ENCODE measurements at places on chromosomes 5 and 9.

GRCh38 chr5:131081374-131081773 lies 83.7 kb downstream of the HINT1 start:
- no peak for DNase-seq

DNA sequence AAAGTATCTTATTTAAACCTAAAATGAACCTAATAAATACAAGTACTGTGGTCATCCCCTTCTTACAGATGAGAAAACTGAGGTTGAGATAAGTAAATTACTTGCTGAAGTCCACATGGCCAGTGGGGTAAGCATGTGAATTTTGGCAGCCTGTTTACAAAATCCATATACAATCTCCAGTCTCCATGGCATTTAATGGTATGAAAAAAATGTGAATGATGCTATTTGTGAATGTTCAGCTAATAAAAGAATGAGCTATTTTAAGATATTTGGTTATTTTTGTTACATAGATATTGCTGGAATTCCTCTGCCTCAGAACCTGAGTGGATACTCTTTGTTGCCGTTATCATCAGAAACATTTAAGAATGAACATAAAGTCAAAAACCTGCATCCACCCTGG lies 19.3 kb upstream of the GPR150 start:
- DNase-seq: no peak

GRCh38 chr9:18996211-18996610 lies 36.8 kb downstream of the SAXO1 start:
- no peak for DNase-seq

DNA sequence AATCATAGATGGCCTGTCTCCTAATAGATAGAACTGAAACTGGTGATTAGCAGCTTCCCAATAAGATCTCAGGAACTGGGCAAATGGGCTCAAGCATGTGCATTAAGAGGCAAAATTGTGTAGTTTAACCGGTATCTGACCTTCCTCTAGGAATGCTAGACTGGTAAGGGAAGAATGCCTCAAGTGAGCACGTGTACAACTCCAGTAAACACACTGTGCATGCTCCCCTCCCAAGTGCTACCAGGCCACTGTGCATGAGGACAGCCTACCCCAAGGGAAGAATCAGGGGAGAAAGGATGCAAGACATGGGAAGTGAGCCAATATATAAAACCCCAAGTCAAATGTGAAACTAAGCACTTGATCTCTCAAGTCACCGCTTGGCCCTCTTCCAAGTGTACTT lies 1157.4 kb upstream of the CDH18 start:
- DNase-seq: no peak

GRCh38 chr9:84750152-84750865 lies 80.8 kb downstream of the NTRK2 start:
- no peak for DNase-seq
